Right renal pelvis (tissue), 4 donors: ENCODE measurements at places on chromosomes 2 and 18. TPM values are rescaled to one million over a fixed set of nuclear protein-coding genes. Genes with fewer than 3 reads are reported as not detected.

The NIFK gene
- 72.1 TPM for polyA plus RNA-seq

The THAP4 gene
- polyA plus RNA-seq = 62.1 TPM

The ARHGAP28 gene
- polyA plus RNA-seq = 75.3 TPM

The EML6 gene
- polyA plus RNA-seq = 10.7 TPM

- DNase-seq = no peak
Measured at GRCh38 chr18:39318008-39318407, 1752.4 kb upstream of the CELF4 start.

DNA sequence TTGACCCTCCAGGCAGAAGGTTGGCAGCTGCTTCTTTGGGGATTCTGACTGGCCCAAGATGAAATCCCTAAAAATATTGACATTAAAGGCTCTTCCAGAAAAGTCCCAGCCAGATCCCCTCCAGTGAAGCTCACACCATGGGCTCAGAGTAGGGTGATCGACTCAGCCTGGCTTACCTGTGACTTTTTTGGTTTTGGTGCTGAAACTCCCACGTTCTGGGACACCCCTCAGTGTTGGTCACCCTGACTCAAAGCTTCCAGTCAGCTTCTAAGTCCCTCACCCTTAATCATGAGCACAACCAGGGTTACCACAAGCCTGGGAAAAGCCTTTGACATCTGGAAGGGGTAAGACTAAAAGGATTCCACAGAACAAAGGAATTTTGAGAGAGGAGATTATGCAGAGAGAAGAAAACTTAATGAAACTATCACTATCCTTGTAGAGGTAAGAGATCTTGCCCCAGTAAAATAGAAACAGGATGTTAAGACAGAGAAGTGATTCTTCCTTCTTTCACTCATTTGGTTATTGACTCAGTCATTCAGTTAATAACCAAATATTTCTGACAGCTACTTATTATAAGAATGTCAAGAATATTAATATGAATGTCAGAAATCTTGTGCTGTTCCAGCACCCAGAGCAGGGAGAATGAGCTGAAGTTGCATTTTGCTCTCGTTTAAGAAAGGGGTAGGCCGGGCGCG lies 66.8 kb upstream of the SEC11C start:
- DNase-seq = no peak

DNA sequence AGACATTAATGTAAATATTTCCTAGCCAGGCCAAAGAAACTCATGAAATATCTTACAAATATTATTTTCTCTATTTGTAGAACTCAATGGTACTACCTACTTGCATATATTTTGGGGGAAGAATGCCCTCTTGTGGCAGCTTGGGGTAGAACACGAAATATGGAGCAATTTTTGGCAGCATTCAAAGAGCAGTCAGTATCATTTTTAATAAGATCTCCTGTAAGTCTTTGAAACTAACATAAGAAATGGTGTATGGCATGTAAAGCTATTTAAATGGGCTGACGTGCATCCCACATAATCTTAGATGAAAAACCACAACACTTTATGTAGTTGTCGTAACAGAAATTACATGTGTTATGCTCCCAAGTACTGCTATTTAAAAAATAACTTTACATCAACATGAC lies 62.3 kb upstream of the CCDC195 start:
- DNase-seq = peak; percentile 31

GRCh38 chr2:86082756-86083155 lies 22.9 kb downstream of the POLR1A start:
- DNase-seq = no peak

DNA sequence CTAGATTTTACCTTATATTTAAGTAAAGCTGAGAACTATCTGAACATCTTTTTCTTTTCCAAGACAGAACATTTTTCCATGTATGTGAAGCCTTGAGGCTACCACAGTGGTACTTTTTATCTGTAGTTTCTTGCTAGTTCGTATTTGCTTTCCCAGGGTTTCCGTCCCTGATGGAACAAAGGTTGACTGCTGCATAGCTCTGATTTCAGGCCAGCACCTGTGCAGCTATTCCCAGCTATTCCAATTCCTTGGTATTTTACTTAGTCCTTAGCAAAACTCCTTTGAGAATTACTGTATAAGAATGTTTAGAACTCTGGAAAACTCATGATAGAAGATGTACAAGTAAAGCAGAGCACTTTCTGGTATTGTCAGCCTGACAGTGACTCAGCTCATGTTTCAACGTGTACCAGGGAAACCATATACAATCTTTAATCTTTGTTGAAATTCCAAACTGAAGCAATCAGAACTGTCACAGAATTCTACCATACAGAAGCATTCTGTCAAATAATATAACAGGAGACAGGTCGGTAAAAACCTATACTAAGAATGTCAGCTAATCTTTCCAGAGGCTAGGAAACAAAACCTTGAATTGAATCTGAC lies 162.2 kb downstream of the PKP4 start:
- no peak for DNase-seq

GRCh38 chr2:222747526-222748160 lies 76.2 kb downstream of the MOGAT1 start:
- DNase-seq = no peak

- DNase-seq = no peak
Measured at GRCh38 chr2:57965961-57966360, 80.6 kb upstream of the VRK2 start.
